ENCODE measurements at places on chromosomes 3 and 15.

DNA sequence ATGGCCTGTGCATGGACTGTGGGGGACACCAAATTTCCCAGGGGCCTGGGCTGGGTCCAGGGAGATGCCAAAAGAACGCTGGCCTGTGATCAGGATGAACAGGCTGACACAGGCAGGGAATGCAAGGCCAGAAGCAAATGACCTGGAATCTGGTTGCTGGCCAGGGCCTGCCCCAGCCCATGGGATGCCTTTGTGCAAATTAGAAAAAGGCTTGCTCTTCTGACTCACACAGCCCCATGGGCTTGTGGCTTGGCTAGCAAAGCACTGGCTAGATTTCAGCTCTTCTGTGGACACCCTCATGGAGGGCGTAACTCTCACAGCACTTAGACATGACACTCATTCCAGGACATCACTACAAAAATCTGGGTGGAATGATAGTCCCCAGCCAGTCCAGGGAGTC lies 356.0 kb downstream of the SHQ1 start:
- no peak for DNase-seq

- no peak for DNase-seq
Measured at GRCh38 chr15:52765785-52766184, 24.4 kb downstream of the ONECUT1 start.

GRCh38 chr3:39205131-39205530 lies 12.7 kb upstream of the XIRP1 start:
- DNase-seq: no peak

GRCh38 chr3:12317914-12318313 lies 29.0 kb downstream of the PPARG start:
- no peak for DNase-seq

DNA sequence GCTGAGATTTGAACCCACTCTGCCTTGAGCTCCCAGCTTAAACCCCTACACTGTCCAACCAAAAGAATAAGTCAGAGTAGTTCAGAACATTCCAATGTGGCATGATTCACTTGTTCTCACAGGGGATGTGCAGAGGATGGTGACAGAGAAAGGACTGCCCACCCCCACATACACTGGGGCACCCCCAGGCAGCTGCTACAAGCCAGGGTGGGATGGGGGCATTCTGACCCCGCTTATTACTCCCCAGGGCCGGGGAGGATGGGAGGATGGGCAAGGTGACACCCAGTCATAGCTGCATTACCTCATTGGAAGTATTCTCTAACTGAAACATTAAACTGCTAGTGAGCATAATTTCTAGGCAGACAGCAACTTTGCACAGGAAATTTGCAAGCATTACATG lies 126.0 kb upstream of the PRR20G start:
- no peak for DNase-seq

DNA sequence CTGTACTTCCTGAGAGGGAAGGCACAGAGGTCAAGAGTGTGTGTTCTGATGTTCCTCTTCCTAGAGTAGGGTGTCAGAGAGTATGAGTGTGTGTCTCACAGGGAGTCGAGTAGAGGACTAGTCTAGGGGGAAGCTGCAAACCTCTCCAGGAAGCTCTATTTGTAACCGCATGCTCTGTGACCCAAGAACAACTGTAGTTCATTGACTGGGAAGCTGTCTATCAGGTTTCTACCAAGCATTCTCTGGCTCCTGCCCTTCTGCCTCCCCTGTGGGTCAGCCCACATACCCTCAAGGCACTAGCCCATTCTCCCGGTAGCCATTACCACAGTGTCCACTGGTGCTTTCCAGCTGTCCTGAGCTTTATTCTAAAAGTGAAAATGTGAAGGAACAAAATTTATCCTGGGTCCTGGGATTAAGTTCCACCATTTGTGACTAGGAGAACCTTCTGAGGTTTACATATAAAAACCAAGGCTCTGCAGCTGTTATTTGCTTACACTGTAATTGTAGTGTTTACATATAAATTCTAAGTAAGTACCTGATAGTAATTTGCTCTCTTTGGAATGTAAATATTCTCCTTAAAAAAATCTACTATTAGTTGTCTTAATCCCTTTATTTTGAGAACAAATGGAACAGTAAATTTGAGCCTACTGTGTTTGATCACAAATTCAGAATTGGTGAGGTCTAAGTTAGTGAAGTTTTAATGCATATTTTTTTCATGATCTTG lies 40.7 kb downstream of the MYRIP start:
- DNase-seq: no peak

- no peak for DNase-seq
Measured at GRCh38 chr3:185623939-185624665, 38.0 kb downstream of the SENP2 start.

- peak; percentile 93 for DNase-seq
Measured at GRCh38 chr3:39177708-39178332, 14.6 kb downstream of the XIRP1 start.

GRCh38 chr3:61910732-61911131 lies 349.4 kb downstream of the PTPRG start:
- no peak for DNase-seq

DNA sequence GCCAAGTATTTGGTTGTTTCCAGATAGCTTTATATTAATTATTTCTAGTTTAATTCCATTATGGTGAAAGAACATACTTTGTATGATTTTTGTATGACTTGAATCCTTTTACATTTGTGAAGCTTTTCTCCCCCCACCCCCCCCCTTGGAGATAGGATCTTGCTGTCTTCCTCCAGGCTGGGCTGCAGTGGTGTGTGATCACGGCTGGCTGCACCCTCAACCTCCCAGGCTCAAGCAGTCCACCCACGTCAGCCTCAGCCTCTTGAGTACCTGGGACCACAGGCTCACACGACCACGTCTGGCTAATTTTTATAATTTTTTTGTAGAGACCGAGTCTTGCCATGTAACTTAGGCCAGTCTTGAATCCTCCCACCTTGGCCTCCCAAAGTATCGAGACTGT lies 29.5 kb downstream of the ARL8B start:
- no peak for DNase-seq

DNA sequence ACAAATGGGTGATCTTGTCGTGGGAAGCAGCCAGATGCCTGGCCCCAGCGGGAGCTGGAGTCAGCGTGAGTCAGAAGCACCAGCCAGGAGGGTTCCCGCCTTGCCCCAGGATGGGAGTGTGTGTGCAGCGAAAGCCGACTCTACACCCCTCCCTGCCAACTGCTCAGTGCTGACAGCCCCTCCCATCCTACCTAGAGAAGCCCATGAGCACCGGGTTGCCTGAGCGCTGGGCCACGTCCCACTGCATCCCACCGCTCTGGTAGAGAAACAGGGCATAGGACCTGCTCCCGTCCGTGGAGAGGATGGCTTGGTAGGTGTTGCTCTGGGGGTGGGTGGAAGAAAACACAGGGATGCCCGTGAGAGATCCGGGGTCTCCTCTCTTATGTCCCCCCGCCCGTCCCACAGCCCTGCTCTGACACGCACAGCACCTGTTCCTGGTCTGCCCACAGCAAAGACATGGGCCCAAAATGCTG lies 42.9 kb downstream of the MUC4 start:
- DNase-seq: no peak

- no peak for DNase-seq
Measured at GRCh38 chr3:101938262-101938847, 89.0 kb downstream of the NFKBIZ start.

- DNase-seq: no peak
Measured at GRCh38 chr3:46838301-46838700, 24.9 kb downstream of the MYL3 start.

GRCh38 chr3:42960786-42961185 lies 18.3 kb upstream of the GASK1A start:
- no peak for DNase-seq

GRCh38 chr15:83446904-83447709 lies at the start of gene SH3GL3:
Gene SH3GL3 (plus strand): TSS chr15:83447341. CDS start chr15:83447534, 193 bp downstream.
- peak; percentile 89 for DNase-seq

- no peak for DNase-seq
Measured at GRCh38 chr15:97684249-97684648, 276.3 kb upstream of the ARRDC4 start.

- no peak for DNase-seq
Measured at GRCh38 chr3:42118762-42119361, 27.7 kb downstream of the TRAK1 start.

DNA sequence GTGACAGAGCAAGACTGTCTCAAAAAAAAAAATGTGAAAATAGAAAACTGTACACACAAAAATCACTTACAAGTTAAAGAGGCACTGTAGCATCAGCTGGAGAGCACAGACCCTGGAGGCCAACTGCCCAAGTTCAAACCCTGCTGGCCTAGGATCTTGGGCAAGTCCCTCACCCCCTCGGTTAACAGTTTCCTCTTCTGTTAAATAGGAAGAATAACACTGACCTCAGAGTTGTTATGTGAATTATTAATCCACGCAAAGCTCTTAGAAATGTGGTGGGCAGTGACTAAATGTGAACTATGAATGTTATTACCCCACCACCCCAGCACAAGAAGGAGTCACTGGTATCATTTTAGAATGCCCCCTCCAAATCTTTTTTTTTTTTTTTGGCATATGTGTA lies 11.2 kb downstream of the CIB1 start:
- no peak for DNase-seq

GRCh38 chr3:136437043-136437442 lies 186.9 kb downstream of the PCCB start:
- DNase-seq: no peak

DNA sequence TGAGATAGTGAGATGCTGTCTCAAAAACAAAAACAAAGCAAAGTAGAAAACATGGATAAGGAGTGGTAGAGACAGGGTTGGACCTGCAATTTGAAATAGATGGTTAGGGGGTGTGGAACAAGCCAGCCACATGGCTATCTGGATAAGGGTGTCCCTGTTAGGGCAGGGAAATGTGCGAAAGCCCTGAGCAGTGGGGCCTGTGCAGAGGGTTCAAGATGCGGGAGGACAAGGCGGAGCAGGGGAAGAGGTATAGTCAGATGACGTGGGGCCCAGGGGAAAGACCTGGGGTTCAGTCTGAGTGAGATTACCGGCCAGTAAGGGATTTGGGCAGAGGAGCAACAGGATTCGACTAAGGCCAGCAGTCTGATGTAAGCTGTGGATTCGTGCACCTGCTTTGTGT lies 18.4 kb upstream of the NR2E3 start:
- DNase-seq: no peak

DNA sequence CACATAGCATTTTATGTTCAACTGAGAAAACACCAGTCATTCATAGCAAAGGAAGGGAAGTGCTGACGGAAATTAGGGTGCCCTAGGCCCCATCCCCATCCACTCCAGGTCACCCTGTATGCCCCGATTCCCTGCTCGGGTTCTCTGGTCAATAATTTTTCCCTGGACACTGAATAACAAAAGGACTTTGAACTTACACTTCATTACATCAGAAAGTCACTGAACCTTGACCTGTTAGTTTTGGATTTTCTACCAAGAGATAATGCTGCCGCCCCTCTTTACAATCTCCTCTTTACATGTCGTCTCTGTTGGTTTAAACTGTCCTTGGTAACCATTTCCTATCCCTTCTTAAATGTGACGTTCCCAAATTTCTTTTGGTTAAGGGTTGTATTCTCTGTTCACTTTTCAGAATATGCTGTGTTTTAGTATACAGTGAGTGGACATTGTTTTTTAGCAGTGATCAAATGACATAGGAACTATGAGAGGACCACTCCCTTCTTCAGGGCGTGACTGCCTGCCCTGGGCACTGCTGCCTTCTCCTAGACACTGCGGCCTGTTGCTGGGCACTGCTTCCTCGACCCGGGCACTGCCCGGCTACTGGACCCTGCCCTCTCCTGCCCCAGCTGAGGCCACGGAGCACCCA lies 13.6 kb upstream of the AHSG start:
- no peak for DNase-seq

DNA sequence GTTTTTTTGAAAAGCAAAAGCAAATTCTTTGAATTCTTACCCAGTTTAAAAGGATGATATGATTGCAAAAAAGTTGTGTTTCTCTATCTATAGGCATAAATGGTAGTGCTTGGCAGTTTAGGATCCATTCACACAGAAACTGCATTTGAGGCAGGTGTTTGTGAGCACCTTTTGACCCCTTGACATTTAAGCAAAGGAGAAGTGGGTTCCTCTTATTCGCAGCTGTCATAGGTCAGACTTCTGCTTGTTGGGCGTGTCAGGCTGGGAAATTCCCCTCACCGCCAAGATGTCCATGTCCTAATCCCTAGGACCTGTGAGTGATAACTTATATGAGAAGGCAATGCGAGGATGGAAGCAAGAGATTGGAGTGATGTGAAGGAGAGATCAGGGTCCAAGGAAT lies 67.4 kb downstream of the SH3GL3 start:
- DNase-seq: no peak

GRCh38 chr3:130014526-130014925 lies 40.0 kb downstream of the TRH start:
- DNase-seq: no peak

DNA sequence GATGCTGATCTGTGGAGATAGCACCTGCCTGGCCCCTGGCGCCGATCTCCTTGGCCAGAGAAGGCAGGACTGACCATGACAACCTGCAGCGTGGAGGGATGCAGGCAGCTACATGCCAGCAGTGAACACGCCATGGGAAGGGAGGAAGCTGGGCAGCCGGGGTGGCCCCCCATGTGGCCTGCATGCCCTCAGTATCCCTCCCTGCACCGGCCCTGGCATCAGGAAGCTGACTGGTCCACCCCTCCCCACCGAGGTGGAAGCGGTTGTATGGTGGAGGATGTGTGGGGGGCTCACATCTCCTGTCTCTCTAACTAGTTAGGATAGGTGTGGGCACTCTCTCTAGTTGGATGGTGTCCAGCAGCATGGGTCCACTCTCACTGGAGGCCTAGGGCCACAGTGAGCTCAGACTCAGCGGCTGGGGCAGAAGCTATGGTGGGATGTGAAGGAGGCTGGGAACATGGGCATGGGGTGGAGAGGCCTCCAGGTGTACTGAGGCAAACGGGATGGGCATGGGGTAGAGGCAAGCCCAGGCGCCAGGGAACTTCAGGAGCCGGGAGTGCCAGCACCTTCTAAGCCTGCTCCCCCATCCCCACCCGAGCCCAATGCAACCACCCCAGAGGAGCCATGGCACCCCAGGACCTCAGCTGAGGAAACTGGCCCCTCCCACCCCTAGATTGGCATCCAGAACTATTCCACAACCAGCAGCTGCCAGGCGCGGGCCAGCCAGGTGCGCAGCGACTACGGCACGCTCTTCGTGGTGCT lies 1.8 kb upstream of the ABTB1 start:
- no peak for DNase-seq

DNA sequence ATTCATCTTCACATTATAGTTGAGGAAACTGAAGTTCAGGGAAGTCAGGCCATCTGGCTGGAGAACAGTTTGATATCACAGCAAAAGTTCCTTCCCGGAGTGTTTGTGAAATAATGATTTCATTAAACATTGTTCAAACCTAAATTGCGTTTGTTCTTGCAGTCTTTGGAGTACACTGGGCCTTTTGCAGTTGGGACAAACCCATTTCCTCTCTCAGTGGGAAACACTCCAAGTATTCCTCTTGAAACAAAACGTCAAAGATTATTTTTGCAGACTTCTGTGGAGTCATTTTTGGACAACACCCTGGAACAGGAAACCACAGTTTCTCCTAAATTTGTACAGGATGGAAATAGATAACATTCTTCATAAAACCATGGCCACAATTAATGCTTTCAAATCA lies 287.5 kb downstream of the PTPRG start:
- peak; percentile 75 for DNase-seq

- no peak for DNase-seq
Measured at GRCh38 chr15:33580526-33580925, 269.8 kb downstream of the RYR3 start.
